Stimulated activated CD8-positive, alpha-beta memory T cell treated with anti-CD3 and anti-CD28 coated beads, Interleukin-7, amount 100 ng/mL, for 1 hour (primary cell): ENCODE measurements at places on chromosomes 5 and 9.

- no peak for DNase-seq
Observed at GRCh38 chr5:35990520-35990919, 670 bp downstream of the UGT3A1 start.

DNA sequence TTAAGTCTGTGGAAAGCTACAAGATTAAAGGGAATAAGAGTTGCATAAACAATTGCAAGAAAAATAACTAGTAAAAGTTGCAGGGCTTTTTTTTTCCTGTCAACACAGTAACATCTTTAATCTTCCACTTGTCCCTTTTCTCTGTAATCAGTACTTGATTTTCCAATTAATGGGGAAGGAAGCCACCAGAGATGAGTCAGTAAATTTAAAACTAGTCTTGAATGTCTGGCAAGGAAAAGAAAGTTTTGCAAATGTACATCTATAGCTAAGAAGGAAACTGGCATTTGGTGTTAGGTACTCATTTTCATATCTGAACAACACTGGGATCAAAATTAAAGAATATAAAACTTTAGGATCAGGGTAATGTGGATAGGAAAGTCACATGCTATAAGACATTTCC, 17.1 kb downstream of the DAP start:
- DNase-seq: no peak

GRCh38 chr5:149205625-149206523, 64.6 kb downstream of the ABLIM3 start:
- DNase-seq: no peak

DNA sequence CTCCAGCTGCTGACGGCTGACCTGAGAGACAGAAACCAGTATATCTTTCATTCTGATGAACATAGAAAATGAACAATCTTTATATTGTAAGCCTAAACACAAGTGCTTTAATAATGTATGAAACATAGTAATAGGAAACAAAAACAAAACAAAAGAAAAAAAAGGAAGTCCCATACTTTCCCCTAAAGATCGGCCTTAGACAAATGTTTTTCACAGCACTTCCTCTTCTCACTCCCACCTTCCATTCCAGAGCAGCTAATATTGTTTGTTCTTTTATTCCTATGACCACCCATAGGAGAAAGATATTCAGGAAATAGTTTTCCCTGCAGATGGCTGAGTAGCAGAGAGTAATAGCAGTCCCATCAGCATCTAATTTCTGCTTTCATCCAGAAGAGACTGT, 194.4 kb upstream of the SLC27A6 start:
- DNase-seq: no peak

DNA sequence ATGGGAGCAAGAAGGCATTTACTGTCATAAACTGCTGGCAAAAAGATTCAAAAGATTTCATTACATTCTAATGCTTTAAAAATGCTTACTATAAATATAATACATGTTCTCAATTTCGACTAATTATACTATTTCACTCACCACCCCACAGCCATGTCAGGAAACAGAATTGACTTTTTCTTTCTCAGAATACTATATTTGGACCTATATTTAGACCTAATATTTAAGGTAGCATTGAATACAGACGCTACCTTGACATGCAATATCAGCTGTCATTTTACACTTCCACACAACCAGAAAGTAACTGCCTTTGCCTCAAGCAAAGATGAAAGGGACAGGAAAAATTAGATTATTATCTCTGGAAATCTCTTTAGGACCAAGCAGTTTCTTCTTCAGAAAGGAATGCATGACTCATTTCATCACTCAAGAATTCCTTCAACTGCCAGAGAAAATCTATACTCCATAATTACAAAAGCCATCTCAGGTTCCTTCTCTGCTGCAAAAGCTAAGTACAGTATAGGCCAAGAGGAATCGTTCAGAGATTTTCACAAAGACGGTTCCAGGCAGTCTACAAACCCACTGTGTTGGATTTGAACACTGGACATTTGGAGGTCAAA, 11.8 kb upstream of the UBE2QL1 start:
- no peak for DNase-seq

DNA sequence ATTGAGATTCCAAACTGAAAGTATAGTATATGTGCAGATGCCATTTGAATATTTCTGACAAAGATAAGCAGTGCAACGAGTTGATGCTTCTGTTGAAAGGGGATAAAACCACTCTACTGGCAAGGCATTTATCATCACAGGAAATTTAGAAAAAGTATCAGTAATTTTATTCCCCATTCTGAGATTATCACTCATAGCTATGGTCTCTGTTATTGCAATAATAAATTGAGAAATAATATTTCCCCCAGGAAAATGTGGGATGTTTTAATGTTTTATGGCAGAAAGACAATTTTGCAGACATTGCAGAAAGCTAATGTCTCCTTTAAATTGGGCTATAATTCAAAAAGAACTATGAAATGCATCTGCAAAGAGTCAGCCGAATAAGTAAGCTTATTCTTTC, 1612.7 kb upstream of the ACO1 start:
- no peak for DNase-seq

DNA sequence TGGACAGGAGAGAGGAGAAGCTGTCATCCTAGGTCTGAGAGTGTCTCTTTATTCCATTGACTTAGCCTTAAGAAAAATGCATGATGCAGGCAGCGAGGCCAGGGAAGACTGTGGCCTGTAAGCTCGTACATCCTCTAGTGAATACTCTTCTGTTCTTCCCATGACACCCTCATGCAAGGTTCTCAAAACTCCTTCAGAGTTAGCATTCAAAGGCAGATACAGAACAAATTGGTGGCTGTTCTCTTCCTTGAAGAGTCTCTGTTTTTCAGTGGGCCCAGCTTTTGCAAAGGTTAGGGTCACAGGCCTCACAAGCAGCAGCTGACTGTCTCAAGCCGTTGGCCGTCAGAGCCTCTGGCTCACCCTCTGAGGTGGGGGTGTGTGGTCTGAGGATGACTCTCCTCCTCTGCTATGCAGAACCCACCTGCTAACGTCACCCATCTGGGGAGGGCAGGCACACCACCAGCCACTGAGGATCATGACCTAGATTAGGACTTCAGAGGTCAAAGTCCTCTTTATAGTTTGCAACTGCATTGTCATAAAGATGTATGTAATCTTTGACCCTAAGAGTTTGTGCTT, 15.1 kb downstream of the ADCY2 start:
- DNase-seq: no peak

DNA sequence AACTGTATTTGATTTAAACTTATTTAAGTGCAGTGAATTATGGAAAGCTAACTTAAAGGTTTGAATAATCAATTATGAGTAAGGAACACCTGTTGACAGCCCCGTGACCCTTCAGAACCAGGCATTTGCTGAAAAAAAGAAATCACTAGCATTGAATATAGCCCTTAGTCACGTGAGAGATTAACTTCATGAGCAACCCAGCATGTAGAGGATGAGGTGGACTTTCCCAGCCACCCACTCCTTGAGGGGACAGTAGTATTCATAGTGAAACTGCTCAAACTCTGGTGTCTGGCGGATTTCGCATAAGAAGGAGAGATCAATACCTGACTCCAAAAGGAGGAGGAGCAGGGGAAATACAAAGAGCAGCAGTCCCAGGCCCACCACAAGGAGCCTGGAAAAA, 184.8 kb upstream of the RASEF start:
- DNase-seq: no peak

- no peak for DNase-seq
Observed at GRCh38 chr9:97933297-97933998, 4.5 kb downstream of the HEMGN start.

DNA sequence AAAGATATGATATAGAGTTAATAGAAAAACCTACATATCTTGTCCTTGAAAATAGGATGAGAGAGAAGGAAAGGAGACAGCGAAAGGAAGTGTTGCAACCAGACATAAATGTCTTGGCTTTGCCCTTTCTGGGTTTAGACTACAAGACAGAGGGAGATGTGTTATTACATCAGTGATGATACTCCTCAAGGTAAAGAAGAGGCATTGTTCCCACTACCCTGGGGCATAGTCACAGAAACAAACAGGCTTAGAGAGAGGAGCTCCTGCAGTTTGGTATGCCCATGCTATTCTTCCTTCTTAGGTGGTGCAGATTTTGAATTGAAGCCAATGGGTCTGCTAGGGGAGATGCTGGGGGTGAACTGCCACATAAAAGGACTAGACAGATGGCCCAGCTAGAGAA, 166.8 kb upstream of the RFX3 start:
- DNase-seq: no peak

- no peak for DNase-seq
Observed at GRCh38 chr5:157855404-157855994, 3.4 kb downstream of the CLINT1 start.

- no peak for DNase-seq
Observed at GRCh38 chr9:109640580-109641371, 139.2 kb upstream of the PALM2AKAP2 start.

DNA sequence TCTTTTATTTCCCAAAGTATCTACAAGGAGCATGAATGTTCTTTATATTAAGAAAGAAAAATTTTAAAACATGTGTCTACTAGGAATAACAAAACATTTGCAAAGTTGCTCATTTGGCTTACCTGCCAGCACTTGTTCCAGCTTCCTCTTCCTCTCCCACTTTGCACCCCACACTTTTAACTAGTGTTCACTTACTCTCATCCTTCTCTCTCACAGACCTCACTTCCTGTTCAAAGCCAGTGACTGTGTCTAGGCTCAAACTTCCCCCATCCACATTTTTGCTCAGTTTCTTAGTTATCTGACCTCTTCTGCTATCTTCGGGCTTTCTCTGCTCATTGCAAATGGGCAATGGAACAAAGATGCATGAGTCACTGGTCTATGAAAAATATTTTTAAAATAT, 512.2 kb upstream of the ZNF462 start:
- DNase-seq: no peak

- DNase-seq: no peak
Observed at GRCh38 chr9:92735636-92736562, 28.7 kb downstream of the BICD2 start.

DNA sequence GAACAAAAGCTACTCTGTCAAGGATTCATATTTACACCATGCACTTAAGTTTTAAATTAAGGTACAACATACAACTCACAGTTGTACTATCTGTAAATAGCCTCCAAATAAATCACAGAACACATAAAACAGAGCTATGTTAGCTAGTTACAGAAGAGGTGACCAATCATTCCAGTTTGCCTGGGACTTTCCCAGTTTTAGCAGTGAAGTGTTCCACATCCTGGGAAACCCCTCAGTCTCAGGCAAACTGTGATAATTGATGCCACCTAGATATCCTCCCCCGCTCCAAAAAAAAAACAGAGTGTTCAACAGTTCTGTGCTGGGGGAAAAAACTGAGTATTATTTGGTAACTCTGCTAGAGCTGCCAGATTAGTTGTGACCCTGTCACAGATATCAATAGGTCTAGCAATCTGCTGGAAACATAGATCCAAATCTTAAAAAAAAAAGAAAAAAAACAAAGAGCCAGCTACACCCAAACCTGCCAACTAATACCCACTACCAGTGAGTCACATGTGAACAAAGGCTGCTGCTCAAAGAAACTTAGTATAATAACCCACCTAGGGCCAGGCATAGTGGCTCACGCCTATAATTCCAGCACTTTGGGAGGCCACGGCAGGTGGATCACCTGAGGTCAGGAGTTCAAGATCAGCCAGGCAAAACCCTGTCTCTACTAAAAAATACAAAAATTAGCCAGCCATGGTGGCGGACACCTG, 5.7 kb downstream of the TBCA start:
- no peak for DNase-seq

DNA sequence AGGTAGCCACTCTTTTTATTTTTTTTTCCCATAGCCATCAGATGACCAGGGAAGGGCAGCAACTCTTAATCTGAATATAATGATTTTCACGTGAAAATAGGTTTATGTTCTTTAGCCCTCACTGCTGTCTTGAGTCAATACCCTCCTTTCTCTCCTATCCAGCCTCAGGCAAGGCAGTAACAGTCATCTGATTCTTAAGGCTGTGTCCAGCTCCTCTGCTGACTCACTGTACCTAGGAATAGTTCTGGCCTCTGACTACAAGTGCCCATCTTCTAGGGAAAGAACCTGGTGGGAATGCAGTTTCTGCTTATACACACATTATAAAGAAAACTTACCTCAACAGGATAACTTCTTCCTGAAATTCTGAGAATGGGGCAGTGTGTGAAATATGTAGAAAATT, 30.7 kb downstream of the DHX29 start:
- DNase-seq: no peak
